ENCODE measurements at places on chromosomes 12 and 14.

- no peak for DNase-seq
Measured at GRCh38 chr12:116592731-116593130, 33.5 kb downstream of the MAP1LC3B2 start.

DNA sequence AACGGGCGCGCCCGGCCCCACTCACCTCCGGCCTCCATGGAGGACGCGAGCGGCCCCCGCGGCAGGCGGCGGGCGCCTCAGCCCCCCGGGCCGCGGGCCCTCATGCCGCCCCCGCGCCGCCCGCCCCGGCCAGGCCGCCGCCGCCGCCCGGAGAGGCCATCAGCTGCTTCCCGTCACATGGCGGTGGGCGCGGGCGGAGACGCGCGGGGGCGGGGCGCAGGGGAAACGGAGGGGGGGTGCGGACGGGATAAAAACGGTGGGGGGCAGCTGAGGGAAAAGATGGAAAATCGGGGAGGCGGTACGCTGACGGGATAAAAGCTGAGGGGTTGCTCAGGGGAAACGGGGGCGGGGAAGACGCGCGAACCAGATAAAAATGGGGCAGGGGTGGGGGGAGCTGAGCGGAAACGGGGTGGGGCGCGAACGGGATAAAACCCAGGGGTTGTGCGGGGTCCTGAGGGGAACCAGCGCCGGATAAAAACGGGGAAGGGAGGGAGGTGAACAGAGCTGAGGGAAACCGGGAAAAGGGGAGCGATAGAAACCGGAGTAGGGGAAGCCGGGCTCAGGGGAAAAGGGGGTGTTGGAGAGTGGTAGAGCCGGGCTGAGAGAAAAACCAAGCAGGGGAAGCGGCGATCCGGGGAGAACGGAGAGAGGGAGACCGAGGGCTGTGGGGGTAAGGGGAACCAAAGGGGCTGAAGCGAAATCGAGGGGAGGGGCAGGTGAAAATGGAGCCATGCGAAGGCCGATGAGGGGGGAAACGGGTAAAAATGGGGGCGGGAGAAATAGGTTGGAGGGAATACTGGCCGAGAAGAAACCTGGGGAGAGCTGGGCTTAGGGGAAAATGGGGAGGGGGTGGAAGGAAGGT, at the start of gene WSB2:
Gene WSB2 (minus strand): TSS at position 169 of the 862 bp plus-strand sequence. CDS start 131 bp downstream, at position 38.
- DNase-seq, result peak; percentile 28

GRCh38 chr12:28040246-28040645, 67.7 kb upstream of the PTHLH start:
- no peak for DNase-seq

DNA sequence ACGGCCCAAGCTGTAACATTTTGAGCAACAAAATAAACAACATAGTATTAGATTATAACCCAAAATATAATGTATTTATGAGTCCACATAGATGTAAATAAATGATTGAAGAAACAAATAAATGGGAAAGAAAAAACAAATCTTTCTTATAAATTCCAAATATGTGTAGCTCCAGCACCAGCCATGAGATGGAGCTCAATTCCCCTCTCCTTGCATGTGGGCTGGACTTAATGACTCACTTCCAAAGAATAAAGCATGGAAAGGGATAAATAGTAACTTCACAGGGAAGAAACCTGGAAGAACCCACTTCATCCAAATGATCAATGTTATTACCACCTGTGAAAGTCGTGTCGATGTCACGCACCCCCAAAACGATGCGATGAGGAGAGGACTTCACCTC, 158.8 kb downstream of the RPAP3 start:
- DNase-seq, result no peak

DNA sequence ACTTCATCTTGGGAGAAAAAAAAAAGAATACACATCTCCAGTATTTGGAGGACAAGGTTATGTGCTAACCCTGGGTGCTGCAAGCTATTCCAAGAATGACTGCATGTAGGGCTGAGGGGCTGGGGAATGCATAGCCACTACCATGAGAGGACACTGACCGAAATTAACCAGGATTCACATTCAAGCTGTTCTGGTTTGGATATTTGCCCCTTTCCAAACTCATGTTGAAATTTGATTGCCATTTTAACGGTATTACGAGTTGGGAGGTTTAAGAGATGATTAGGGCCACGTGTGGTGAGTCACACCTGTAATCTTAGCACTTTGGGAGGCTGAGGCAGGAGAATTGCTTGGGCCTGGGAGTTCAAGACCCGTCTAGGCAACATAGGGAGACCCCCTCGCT, 18.5 kb upstream of the MARK3 start:
- no peak for DNase-seq

DNA sequence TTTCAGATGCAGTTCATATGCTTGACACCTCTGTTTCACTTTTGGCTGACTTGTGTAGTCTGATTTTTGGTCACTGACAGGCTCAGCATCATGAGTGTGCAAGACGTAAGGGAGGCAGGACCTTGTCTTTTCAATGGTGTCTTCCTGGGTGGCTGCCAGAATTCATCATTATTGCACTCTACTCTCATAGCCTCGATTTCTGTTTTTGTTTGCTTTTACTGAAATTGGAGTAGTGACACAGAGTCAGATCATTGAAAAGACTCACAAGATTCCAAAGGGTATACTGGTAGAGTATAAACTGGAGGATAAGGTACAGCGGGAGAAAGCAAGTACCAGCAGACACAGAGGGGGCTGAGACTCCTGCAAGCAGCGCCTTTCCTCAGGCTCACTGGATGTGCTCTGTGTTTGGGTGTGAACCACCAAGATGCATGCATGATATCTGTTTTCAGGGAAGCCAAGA, 126.3 kb upstream of the FGD4 start:
- no peak for DNase-seq

GRCh38 chr12:50579757-50580267, 75.0 kb downstream of the DIP2B start:
- DNase-seq, result no peak

GRCh38 chr14:68407825-68408224, 385.0 kb downstream of the ZFP36L1 start:
- DNase-seq, result no peak

GRCh38 chr12:90939382-90939781, 15.6 kb downstream of the CCER1 start:
- DNase-seq, result no peak

DNA sequence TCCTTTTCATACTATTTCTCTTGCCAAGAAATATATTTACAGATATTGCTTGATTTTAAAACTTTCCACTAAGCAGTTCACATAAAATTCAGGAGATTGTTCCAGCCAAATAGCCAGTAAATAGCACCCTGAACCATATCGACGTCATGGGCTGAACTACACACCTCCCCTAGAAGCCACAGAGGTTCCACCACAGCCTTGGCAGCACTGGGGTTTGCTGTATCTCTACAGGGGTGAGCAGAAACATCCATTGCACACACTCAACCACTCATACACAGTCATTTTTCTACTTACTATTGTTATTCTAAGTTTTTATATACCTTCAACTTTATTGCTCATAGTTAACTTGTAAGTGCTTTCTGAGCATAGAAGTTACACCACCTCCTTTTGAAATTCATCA, 8.1 kb upstream of the EIF2S3B start:
- no peak for DNase-seq

GRCh38 chr14:30440961-30441360, 118.0 kb upstream of the G2E3 start:
- no peak for DNase-seq

DNA sequence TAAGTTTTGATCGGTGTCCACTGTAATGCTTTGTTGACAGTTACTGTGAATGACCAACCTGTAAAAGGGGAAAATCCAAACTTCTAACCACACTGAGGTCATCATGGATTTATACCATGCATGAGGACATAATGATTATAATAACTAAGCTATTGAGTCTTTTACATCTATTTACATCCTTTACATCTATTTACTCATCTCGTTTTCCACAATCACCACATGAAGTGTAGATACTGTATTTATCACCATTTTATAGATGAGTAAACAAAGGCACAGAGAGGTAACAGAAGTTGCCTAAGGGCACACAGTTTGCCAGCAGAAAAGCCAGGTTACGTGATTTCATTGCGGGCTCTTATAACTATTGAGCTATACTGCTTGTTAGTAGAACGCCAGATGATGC, 27.9 kb upstream of the EID3 start:
- no peak for DNase-seq

GRCh38 chr14:105201156-105201924, 20.2 kb upstream of the NUDT14 start:
- DNase-seq, result no peak

DNA sequence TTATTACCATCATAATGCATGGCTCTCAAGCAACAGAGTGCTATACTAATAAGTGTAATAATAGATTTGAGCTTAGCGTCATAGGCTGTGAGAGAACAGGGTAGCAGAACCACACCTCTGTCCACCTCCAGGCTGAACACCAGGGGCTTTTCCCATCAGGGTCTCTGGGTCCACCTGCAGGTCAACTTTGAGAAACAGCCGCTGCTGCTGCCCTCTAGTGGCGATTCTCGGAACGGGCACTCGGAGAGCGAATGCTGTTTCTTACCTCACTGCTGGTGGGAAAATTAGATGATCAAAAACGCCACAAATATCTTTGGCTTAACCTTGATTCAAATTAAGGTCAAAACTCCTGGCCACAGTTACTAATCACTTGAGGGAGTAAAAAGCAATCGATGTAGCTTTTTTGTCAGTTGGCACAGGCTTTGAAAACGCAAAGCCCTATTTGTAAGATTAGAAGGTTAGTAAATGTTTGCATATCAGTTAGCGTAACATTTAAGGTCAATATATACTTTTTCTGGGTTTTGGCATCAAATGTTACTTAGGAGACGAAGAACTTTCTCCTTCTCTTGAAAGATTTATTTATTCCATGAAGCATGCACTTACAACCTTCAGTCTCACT, 127.9 kb upstream of the TMEM132D start:
- peak; percentile 36 for DNase-seq

GRCh38 chr14:29629839-29630238, 297.8 kb downstream of the PRKD1 start:
- no peak for DNase-seq

GRCh38 chr14:75487155-75487671, 35.1 kb upstream of the BATF start:
- DNase-seq, result no peak

GRCh38 chr12:49877066-49877465, 26.6 kb downstream of the FAIM2 start:
- DNase-seq, result no peak

DNA sequence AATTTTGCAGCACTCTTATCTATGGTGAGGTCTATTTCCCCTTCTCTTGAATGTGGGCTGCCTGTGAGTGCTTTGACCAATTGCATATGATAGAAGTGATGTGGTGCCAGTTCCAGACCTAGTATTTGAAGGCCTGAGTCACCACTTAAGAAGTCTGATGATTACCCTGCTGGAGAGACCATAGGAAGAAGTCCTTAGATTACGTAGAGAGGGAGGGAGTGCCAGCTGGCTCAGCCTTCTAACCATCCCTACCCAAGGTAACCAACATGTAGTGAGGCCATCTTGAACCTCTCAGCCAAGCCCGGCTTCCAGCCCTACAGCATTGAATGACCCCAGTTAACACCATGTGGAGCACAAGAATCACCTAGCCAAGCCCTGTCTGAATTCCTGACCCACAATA, 166.9 kb downstream of the NELL2 start:
- DNase-seq, result no peak

GRCh38 chr14:22174412-22175277, 414.4 kb downstream of the DAD1 start:
- DNase-seq, result no peak

DNA sequence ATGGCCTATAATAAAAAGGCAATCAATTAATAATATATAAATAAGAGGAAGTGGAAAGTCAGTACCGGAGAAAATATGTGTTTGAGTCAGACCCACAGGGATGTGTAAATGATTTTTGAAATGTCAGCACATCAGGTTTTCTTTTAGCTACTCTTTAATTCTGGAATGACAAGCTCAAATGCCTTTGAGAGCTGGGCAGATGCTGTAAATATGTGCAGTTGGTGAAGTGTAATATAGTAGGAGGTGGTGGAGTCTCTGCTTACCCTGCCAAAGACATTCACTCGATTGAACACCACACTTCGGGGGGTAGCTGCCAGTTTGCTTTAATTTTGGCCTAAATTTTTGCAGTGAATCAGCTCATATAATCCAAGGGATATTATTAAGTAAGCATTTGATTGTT, 93.0 kb downstream of the PLEKHA5 start:
- no peak for DNase-seq

GRCh38 chr12:112841906-112842305, 50.4 kb downstream of the RPH3A start:
- DNase-seq, result no peak

- no peak for DNase-seq
Measured at GRCh38 chr12:122421187-122421820, 1.2 kb downstream of the CLIP1 start.

DNA sequence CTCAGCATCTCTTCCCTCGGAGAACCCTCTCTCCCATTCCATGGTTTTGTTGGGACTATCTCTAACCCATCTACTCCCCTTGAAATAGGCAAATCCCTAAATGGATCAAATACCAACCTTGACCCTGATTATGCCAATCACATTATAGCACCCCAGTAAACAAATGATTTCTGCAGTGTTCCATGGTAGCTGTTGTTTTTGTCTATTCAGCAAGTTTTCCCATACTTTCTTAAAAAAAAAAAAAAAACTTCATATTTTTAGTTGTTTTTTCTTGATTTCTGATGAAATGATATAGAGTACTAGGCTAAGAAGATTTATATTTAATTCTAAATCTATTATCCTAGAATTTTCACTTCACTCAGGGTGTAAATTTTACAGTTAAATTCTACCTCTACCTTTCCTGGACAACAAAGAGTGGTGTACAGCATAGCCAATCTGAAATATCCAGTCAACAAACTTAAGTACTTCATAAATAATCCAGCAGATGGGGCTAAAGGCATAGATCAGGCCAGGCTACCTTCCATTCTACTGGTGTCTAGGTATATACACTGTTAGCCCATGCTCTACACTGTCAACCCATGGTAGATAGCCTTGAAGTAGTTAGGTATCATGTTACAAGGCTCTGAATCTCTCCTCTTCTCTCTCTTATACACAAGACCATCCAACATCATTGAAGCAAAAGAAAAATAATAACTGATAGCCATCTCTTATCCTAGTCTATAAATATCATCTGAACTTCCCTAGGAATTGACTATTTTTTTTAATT, 82.2 kb downstream of the PLEKHG7 start:
- DNase-seq, result no peak

GRCh38 chr12:8860165-8860961, 37.9 kb downstream of the A2ML1 start:
- no peak for DNase-seq

- no peak for DNase-seq
Measured at GRCh38 chr12:132290203-132290540, 39.2 kb downstream of the GALNT9 start.

DNA sequence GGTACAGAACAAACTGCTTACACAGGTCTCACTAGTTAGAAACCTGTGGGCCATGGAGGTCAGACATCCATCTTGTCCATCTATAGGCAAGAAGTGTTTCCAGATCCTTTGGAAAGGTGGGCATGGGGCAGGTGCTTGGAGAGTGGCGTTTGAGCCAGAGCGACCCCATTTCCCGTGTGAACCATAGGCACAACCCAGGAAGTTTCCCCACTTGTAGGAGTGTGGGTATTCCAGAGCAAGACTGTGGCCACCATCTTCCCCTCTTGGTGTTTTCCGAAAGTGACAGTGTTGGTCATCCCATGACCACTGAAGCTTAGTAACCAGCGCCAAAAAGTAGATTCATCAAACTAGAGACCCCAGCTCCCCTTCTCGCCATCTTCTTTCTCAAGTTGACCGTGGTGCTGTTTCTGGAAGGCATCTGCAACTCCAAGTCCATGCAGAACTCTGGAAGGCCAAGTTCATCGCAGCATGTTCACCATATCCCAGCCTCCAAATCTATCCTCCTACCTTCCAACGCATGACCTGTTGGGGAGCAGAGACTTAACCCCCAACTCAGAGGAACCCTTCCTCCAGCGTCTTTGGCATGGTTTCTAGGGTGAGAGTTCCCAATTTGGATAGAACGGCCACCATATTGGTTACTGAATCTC, 19.7 kb downstream of the PHETA1 start:
- no peak for DNase-seq

Data from stimulated activated CD4-positive, alpha-beta T cell treated with anti-CD3 and anti-CD28 coated beads, Interleukin-1b, Interleukin-23, amount 100 ng/mL, for 24 hours (primary cell).